Right ventricle myocardium inferior (tissue), 1 donor: ENCODE measurements at places on chromosomes 13 and 19. TPM values are rescaled to one million over a fixed set of nuclear protein-coding genes. Genes with fewer than 3 reads are reported as not detected.
A peak's percentile ranks its signal among the peaks of the same experiment; 100 is the strongest.

The TMEM255B gene
- total RNA-seq = 9.8 TPM

The FFAR1 gene
- total RNA-seq = not detected

GRCh38 chr19:10694706-10695307 is 6.4 kb upstream of the QTRT1 start:
- no peak for DNase-seq

The ZNF880 gene
- 18.2 TPM for total RNA-seq

The NOTCH3 gene
- 28.5 TPM for total RNA-seq

DNA sequence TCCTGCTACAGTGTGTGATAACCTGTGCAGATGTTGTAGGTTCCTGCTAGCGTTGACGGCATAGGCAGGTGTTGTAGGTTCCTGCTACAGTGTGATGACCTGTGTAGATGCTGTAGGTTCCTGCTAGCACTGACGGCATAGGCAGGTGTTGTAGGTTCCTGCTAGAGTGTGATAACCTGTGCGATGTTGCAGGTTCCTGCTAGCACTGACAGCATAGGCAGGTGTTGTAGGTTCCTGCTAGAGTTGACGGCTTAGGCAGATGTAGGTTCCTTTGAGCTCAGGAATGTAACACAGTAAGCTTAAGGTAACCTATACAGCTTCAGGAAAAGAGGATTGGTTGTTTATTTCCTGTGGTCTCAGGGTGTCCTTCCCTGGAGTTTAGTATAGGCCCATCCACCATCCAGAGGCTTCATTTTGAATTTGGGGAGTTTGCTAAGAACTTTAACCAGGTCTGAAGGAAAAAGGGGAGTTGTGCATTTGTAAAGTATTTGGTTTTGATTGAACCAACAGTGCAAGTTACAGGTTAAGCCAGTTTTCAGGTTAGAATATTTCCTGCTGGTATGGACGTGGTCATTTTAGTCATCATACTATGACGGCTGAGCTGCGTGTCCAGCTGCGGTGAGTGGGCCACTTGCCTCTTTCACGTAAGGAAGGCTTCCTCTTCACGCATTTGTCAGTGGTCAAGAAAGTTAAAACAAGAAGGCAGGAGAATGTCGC is 53.8 kb downstream of the ATP11A start:
- DNase-seq = no peak

GRCh38 chr19:10116085-10116865 is 3.4 kb downstream of the EIF3G start:
- no peak for DNase-seq

DNA sequence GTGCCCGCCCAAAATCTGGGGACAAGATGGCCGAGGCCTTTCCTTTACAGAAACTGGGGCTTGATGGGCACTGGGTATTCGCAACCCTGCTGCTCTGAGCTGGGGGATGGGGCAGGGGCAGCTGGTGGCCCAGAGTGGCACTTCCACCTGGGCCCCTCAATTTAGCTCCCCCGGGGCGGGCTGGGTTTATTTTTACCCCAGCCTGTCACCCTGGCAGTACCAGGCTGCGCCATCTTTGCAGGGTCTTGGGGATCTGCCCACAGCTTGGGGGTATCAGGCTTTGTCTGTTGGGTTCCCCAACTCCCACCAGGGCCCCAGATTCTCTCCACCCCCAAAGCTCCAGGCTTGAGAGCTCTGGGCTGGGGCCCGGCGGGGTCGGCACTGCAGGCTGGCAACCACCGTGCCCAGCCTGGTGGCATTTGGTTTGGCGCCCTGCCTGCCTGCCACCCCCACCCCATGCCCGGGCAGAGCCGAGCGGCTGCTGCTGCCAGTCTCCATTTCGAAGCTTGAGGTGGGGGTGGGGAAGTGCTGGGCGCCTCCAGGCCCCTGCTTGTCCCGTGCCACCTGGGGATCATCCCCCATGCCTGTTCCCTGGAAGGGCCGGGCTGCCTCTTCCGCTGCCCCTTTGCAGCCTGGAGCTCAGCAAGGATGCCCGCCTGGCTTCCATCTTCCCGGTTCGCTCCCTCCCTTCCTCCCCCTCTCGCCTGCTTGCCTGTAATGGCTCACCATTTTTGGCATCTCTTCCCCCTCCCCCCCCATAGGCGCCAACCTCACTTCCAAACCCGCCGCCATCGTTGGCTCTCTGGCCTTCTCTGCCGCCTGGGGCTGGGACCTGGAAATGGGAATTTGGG is 11.4 kb downstream of the NFIX start:
- DNase-seq = peak; percentile 55

DNA sequence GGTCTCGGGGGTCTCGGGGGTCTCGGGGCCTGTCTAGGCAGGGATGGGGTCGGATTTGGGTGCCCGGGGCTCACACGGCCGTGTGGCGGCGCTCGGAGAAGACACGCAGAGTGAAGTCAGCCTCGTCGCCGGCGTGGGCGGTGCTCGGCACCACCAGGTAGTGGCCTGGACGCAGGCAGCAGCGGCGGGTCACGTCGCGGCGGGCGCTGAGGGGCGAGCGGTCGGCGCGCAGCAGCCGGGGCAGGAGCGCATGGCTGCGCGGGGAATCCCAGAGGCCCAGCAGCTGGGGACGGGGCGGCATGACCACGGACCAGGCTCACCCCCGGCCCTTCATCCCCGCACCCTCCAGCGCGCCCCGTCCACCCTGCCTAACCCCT is 8.2 kb downstream of the CAPN12 start:
- DNase-seq = peak; percentile 75

- no peak for DNase-seq
Measured at GRCh38 chr13:48585456-48585840, 52.6 kb upstream of the RCBTB2 start.

DNA sequence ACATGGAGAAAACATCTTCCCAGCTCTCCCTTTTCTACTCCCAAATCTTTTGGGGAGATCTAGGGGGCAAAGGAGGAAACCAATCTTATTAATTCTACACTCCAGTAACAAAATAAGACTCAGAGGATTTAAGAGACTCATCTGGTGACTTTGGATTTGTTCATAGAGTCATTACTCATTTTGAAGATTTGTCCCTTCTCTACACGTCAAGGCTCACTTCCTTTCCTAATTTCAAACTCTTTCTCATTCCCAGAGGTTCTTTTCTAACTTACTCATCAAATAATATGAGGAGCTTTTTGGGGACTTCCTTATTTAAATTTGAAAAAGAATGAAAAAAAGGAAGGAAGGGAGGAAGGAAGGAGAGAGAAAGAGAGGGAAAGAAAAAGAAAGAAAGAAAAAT is 14.4 kb downstream of the SIAH3 start:
- DNase-seq = no peak

- peak; percentile 90 for DNase-seq
Measured at GRCh38 chr19:42254089-42254849, 659 bp downstream of the ERF start.

DNA sequence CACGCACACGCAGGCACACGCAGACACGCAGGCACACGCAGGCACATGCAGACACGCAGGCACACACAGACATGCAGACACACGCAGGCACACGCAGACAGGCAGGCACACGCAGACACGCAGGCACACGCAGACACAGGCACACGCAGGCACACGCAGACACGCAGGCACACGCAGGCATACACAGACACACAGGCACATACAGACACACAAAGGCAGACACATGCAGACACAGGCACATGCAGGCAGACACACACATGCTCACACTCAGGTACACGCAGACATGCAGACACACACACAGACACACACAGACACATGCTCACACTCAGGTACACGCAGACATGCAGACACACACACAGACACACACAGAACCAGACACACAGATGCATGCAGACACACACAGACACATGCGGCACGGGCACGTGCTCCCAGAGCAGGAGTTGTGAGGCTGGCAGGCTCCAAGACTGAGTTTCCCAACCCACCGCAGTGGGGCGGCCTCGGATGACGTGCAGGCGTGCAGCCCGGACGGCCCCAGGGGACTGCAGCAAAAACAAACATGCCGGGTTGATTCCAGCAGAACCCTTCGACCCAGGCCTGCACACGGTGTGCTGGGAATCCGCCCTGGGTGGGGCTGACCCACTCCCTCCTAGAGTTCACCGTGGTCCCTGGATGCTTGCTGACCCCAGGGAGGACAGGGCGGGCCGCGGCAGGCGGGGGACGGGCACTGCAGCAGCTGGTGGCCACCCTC is 100.0 kb downstream of the GADD45B start:
- peak; percentile 92 for DNase-seq

GRCh38 chr13:39111145-39111544 is 72.9 kb downstream of the NHLRC3 start:
- no peak for DNase-seq

DNA sequence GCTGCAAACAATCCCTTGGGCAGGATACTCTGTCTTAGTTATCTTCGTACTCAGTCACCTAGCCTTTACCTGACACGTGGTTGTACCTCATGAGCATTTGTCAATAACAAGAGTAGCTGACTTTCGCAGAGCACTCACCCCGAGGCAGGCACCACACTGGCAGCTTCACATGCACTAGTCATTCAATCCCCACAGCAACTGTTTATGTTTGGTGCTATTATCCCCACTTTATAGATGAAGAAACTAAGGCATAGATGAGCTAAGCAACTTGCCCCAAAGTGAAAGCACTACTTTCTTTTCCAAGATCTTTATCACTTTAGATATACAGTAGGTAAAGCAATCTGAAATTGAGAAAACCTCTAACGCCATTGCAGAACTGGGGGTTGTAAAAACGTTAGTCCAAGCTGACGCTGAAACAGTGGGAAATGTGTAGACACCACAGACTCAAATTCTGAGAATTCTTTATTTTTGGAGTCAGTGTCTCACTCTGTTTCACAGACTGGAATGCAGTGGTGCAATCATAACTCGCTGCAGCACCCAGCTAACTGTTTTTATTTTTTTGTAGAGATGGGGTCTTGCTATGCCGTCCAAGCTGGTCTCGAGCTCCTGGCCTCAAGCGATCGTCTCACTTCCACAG is 446.0 kb downstream of the FOXO1 start:
- DNase-seq = no peak

GRCh38 chr19:3392480-3392879 is 26.1 kb downstream of the NFIC start:
- no peak for DNase-seq

The MADCAM1 gene
- 0.19 TPM for total RNA-seq

DNA sequence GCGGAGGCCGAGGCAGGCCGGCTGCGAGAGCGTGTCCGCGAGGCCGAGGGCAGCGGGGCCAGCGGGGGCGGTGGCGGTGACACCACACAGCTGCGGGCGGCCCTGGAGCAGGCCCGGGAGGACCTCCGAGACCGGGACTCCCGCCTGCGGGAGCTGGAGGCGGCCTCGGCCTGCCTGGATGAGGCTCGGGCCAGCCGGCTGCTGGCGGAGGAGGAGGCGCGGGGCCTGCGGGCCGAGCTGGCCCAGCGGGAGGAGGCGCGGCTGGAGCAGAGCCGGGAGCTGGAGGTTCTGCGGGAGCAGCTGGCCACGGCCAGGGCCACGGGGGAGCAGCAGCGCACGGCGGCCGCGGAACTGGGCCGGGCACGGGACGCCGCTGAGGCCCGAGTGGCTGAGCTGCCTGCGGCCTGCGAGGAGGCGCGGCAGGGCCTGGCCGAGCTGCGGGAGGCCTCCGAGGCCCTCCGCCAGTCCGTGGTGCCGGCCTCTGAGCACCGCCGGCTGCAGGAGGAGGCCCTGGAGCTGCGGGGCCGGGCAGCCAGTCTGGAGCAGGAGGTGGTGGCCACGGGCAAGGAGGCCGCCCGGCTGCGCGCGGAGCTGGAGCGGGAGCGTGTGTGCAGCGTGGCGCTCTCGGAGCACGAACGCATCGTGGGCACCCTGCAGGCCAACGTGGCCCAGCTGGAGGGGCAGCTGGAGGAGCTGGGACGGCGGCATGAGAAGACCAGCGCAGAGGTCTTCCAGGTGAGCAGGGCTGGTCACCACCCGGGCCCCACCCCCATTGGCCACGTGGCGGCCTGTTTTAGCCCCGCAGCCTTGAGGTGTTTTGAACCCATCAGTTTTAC is 11.7 kb upstream of the EBI3 start:
- no peak for DNase-seq

GRCh38 chr19:2150794-2151338 is 500 bp downstream of the AP3D1 start:
- no peak for DNase-seq

GRCh38 chr19:1234051-1234954 is 3.5 kb downstream of the CBARP start:
- DNase-seq = no peak

The CYP4F3 gene
- not detected for total RNA-seq

- DNase-seq = no peak
Measured at GRCh38 chr13:40013554-40013953, 358.1 kb downstream of the COG6 start.

The FUT1 gene
- total RNA-seq = 2.1 TPM

The SIGLEC12 gene
- total RNA-seq = 0.19 TPM

The TMPRSS9 gene
- total RNA-seq = not detected

DNA sequence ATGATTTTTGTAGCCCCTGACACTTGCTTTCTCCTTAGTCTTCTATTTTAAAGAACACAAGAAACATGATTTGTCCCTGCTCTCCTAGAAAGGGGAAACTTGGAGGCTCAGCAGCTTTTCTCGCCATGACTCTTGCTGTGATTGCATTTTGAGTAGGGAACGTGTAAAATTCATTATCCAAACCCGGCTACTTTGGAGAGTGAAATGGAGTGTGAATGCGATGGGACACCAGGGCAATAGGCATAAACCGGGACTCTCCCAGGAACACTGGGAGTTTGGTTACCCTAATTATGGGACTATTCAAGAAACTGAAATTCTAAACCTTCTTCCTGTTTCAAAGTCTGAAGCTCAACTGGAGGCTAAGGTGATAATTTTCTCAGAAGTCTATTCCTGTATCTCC is 181.7 kb upstream of the RFC3 start:
- no peak for DNase-seq

The CHST8 gene
- total RNA-seq = 0.27 TPM

The EBI3 gene
- 0.73 TPM for total RNA-seq

GRCh38 chr19:5803752-5804515 is 933 bp upstream of the NRTN start:
- peak; percentile 92 for DNase-seq

The ZBTB32 gene
- total RNA-seq = not detected

GRCh38 chr19:54142166-54142780 is 4.7 kb downstream of the CNOT3 start:
- DNase-seq = no peak

The BRCA2 gene
- total RNA-seq = 0.87 TPM

- peak; percentile 87 for DNase-seq
Measured at GRCh38 chr19:10238172-10238783, 7.1 kb upstream of the S1PR2 start.

The POLR1G gene
- 8.5 TPM for total RNA-seq

The ELSPBP1 gene
- total RNA-seq = not detected

GRCh38 chr19:36398571-36398970 is 19.6 kb upstream of the ZFP14 start:
- no peak for DNase-seq

The ZNF730 gene
- total RNA-seq = 0.11 TPM

The WDR18 gene
- total RNA-seq = 20.7 TPM
